ENCODE measurements at places on chromosomes 16 and 17.

- no peak for ATAC-seq
Observed at GRCh38 chr17:78337244-78338109, 22.4 kb downstream of the SOCS3 start.

GRCh38 chr17:32877164-32877764 is 340 bp upstream of the MYO1D start:
- ATAC-seq, result peak; percentile 97

DNA sequence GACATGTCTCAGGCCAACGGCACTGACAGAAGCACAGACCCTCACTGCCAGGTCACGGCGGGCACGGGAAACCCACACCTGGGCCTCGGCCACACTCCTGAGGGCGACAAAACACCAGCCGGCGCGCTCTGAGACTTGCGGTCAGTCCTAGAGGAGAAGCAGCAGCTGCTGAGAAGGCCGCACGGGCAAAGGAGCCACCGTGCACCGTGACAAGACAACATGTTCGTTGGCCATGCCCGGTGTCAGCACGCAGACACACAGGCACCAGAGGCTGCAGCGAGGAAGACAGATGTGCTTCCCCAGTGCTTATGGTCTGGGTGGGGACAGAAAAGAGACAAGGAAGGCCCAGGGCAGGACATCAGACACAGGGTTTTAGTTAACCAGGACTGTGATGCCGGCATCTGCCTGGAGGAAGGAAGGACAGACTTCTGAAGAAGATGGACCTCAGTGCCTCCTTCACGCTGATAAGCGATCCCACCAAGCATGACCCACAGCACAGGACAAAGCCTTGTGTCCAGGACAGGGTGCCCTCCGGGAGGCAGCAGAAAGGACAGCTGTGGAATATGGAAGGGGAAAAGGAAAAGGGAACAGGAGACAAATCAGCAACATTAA is 84.0 kb downstream of the ANKRD11 start:
- ATAC-seq, result no peak

DNA sequence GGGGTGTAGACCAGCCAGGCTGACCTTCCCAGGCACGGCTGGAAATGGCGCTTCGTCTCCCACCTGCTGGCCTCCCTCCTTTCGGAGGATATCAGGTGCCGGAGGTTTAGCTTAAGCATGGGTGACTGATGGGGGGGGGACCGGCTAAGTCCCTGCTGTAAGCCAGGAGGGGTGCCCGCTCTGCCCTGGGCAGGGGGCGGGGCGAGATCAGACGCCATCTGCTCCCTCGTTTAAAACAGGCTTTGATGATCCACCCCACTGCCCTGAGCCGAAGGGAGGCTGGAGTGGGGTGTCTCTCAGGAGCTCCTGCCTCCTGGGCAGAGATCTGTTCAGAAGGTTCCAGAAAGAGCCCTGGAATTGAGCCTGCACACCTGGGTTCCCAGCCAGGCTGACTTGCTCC is 26.0 kb downstream of the C16orf74 start:
- ATAC-seq, result no peak

GRCh38 chr17:10821054-10821453 is 16.8 kb downstream of the PIRT start:
- peak; percentile 80 for ATAC-seq

GRCh38 chr17:5198472-5198871 is 6.8 kb upstream of the ZNF594 start:
- ATAC-seq, result no peak

DNA sequence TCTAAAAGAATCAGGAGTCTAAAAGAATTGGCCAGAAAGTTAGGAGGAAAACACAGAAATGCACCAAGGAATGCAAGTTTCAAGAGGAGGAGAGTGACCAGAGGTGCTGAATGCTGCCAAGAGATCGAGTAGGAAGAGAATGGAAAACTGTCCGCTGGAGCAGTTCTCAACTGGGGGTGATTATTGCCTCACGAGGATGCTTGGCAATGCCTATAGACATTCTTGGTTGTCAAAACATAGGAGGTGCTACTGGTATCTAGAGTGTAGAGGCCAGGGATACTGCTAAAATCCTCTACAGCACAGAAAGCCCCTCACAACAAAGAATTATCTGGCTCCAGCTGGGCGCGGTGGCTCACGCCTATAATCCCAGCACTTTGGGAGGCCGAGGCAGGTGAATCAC is 82.1 kb upstream of the NOL11 start:
- no peak for ATAC-seq

GRCh38 chr17:44760474-44761308 is 1.9 kb downstream of the ADAM11 start:
- ATAC-seq, result peak; percentile 17
